Melanocyte of skin (primary cell): ENCODE measurements at places on chromosomes 3 and 15. TPM values are rescaled to one million over a fixed set of nuclear protein-coding genes. Genes with fewer than 3 reads are reported as not detected.

Gene CCDC39
- not detected in 2 replicates for total RNA-seq

Gene SEC22C
- 98.4 and 103 TPM in 2 replicates for total RNA-seq

Gene STT3B
- 151 and 180 TPM in 2 replicates for total RNA-seq

Gene MNS1
- total RNA-seq = 1.0 and 1.1 TPM in 2 replicates

Gene HTR3E
- total RNA-seq = not detected in 2 replicates

Gene SLC22A13
- under 0.01 and 1.1 TPM in 2 replicates for total RNA-seq

Gene CCR5
- not detected in 2 replicates for total RNA-seq

Gene AMIGO3
- total RNA-seq = 0.33 and 1.1 TPM in 2 replicates

Gene SLC2A2
- total RNA-seq = not detected in 2 replicates

Gene RRP9
- 16.2 and 25.1 TPM in 2 replicates for total RNA-seq

Gene CCDC191
- 0.67 and 1.1 TPM in 2 replicates for total RNA-seq

Gene ELP6
- 32.7 and 33.4 TPM in 2 replicates for total RNA-seq

Gene CEMIP
- 5.6 and 9.7 TPM in 2 replicates for total RNA-seq

Gene RAB6B
- total RNA-seq = 2.3 and 2.7 TPM in 2 replicates

Gene LRRC49
- 3.7 and 3.9 TPM in 2 replicates for total RNA-seq
